ENCODE measurements at places on chromosomes 7 and 10.

- no peak for ATAC-seq
Observed at GRCh38 chr7:127474457-127474856, 81.9 kb upstream of the ZNF800 start.

DNA sequence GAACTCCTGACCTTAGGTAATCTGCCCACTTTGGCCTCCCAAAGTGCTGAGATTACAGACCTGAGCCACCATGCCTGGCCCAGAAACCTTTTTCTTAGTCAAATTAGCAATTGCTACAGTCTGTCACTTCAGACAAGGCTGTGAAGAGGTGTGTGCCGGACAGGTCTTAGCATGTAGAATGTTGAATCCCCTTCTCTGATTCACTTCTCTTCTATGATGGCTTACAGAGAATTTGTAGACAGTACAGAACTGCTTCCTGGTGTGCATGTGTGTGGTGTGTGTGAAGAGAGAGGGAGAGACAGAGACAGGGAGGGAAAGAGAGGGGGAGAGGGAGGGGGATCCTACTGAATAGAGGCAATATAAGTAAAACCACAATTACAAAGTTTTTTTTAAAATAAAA, 150.4 kb downstream of the PARD3 start:
- no peak for ATAC-seq

- ATAC-seq: no peak
Observed at GRCh38 chr10:102401735-102402511, 6.4 kb downstream of the NFKB2 start.

- no peak for ATAC-seq
Observed at GRCh38 chr10:74417397-74417796, 266.4 kb downstream of the ADK start.

GRCh38 chr10:75272094-75272493, 36.3 kb upstream of the COMTD1 start:
- no peak for ATAC-seq

DNA sequence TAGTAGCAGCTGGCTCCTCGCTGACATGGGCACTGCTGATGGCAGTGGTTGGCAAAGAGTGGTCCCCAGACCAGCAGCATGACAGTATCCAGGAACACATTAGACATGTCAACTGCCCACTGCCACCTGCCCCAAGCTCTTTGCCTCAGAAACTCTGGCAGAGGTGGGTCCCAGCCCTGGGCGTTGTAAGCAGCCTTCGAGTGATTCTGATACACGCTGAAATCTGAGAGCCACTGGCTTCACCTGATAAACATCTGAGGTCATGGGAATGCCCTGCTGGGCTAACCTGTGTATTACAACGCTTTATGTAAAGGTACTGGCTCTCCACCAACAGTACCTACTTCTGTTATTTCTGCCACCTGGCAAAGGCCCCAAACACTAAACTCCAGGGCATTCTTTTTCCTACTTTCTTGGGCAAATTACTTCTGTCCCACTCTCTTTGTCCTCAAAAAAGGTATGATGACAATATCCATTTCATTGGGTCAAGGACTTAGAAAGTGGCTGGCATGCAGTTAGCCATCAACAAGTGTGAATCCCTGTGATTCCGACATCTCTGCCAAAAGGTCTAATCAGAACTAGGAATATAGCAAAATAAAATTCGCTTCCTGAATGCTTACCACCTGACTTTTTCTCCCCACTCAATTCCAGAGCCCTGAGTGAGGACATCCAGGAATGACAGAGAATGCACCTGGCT, 9.2 kb downstream of the SGMS1 start:
- ATAC-seq: peak; percentile 33

DNA sequence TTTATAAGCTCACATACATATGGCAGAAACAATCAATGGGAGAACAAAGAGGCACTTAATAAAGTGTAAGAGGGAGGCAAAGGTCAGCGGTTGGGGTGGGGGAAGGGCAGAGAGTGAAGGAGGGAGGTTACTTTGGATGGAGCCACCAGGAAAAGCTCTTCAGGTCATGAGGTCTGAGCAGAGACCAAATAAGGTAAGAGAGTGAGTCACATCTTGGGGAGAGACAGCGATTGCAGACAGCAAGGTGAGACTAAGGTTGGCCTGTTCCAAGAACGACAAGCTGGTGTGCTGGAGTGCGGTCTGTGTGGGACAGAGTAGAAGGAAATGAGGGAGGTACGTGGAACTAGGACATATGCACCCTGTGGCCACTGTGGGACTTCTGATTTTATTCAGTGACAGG, 74.3 kb upstream of the TOMM7 start:
- no peak for ATAC-seq

GRCh38 chr7:66297579-66297978, 92.4 kb downstream of the TPST1 start:
- no peak for ATAC-seq

GRCh38 chr7:20959281-20959680, 172.6 kb upstream of the SP8 start:
- no peak for ATAC-seq

DNA sequence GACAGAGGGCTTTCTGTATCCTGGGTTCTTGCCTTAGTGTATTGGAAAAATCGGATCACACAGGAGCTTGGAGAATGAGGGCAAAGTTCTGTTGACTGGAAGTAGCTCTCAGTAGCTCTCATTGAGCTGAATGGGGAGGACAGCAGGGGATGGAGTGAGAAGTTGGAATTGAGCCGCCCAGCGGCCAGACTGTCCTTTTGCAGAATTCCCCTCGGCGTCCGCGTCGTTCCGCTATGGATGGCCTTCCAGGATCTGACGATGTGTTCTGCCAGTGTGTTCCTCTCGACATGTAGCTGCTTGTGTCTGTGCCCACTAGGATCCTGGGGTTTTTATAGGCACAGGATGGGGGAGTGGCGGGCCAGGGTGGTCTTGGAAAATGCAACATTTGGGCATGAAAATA, 351.8 kb upstream of the SEMA3A start:
- no peak for ATAC-seq

- no peak for ATAC-seq
Observed at GRCh38 chr7:137844677-137845425, 1.9 kb downstream of the DGKI start.

DNA sequence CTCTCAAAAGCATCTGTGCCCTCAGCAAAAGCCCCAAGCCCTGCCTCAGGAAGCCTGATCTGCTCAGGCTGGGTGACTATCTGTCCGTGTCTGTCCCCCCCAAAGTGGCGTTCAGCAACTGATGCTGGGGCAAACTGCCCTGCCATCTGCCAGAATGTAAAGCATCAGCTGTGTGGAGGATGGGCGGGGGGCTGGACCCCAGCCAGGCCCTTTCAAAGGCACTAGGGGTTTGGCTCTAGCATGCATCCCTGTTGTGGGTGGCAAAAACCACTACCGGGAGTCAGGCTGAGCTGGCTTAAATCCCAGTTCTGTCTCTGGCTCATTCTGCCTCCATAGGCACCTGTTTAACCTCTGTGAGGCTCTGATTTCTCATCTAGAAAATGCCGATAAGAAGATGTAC, 35.5 kb downstream of the GPRIN2 start:
- ATAC-seq: no peak

DNA sequence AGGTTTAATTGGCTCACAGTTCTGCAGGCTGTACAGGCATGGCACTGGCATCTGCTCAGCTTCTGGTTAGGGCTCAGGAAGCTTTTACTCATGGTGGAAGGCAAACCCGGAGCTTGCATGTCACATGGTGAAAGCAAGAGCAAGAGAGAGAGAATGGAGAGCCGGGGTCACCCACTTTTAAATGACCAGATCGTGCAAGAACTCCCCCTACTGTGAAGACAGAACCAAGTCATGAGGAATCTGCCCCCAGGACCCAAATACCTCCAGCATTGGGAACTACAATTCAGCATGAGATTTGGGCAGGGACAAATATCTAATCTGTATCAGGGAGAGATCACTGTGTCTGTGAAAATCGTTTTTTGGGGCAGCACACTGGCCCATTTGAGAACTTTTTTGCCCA, 110.0 kb upstream of the MYO3A start:
- ATAC-seq: no peak

- no peak for ATAC-seq
Observed at GRCh38 chr10:60853107-60853506, 74.8 kb downstream of the CDK1 start.
